Right renal cortex interstitium (tissue), 3 donors: ENCODE measurements at places on chromosomes 6 and 20. TPM values are rescaled to one million over a fixed set of nuclear protein-coding genes. Genes with fewer than 3 reads are reported as not detected.

The DUSP15 gene
- 18.8 TPM for polyA plus RNA-seq

The NOTCH4 gene
- 14.1 TPM for polyA plus RNA-seq

The SPATS1 gene
- polyA plus RNA-seq: not detected

The PLTP gene
- polyA plus RNA-seq: 131 TPM

The PRND gene
- 4.2 TPM for polyA plus RNA-seq

The SLC24A3 gene
- polyA plus RNA-seq: 4.2 TPM

The BIRC7 gene
- polyA plus RNA-seq: 1.3 TPM

The SLC26A8 gene
- polyA plus RNA-seq: 0.27 TPM

The SCUBE3 gene
- 43.8 TPM for polyA plus RNA-seq

The FOXS1 gene
- 5.3 TPM for polyA plus RNA-seq

The ULBP1 gene
- polyA plus RNA-seq: 1.9 TPM

The NRN1 gene
- 5.9 TPM for polyA plus RNA-seq

The TPD52L1 gene
- polyA plus RNA-seq: 109 TPM

The LY6G5C gene
- 2.5 TPM for polyA plus RNA-seq

The GMEB2 gene
- 8.9 TPM for polyA plus RNA-seq

The CRISP3 gene
- 0.55 TPM for polyA plus RNA-seq

The SLC17A1 gene
- 33.5 TPM for polyA plus RNA-seq

The FGD2 gene
- polyA plus RNA-seq: 1.5 TPM

The DDX39B gene
- 509 TPM for polyA plus RNA-seq

The PERP gene
- 20.8 TPM for polyA plus RNA-seq

The ZFP57 gene
- 0.25 TPM for polyA plus RNA-seq

The BPIFA1 gene
- polyA plus RNA-seq: not detected

The MCHR2 gene
- polyA plus RNA-seq: not detected

The EYA4 gene
- polyA plus RNA-seq: 17.5 TPM

The RNASET2 gene
- 55.4 TPM for polyA plus RNA-seq
